ENCODE measurements at places on chromosomes 13 and 19.

- DNase-seq: no peak
Observed at GRCh38 chr13:73287831-73288230, 229.0 kb downstream of the KLF5 start.

GRCh38 chr13:19961924-19962323 lies 3.4 kb downstream of the ZMYM2 start:
- DNase-seq: no peak

DNA sequence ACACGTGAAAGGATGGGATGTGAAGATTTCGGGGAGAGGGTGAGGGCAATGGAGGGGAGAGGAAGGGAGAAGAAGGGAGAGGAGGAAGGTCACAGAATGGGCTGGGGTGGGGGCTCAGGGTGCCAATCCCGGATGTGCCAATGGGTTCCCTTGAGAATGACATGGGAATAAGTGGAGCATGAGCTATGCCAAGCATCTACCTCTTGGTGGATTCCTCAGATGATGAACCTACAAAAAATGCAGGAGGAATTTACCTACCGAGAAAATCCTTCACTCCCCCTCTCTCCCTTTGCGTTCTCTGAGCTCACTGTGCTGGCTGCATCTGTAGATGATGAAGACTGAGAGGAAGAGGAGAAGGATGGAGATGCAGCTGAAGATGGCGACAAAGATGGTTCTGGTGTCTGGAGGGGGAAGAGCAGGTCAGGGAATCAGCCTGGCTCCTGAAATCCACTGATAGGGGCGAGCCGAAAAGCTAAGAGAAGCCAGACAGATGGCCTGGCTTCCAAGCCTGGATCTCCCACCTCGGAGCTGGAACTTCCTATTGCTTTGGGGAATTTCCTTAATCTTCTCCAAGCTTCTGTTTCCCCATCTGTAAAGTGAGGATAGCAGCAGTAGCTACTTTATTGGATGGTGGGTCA lies 21.6 kb downstream of the VSTM1 start:
- no peak for DNase-seq

DNA sequence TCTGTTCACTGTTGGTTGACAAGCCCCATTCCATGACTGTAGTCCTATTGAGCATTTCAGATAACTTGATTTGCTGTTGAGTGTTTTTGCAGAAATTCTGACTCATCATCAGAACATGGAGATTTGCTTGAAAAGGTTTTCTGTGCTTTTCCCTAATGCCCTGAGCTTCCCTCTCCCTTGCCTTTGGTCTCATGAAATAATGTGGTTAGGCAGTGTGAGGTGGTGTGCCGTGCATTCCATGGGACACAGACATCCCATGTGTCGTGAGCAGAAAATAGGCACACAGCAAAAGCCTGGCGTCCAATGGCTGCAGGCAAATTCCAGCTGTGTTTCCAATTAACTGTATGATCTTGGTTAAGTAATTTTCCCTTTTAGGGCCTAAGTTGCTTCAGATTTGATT lies 197.4 kb downstream of the DLEU7 start:
- DNase-seq: no peak

DNA sequence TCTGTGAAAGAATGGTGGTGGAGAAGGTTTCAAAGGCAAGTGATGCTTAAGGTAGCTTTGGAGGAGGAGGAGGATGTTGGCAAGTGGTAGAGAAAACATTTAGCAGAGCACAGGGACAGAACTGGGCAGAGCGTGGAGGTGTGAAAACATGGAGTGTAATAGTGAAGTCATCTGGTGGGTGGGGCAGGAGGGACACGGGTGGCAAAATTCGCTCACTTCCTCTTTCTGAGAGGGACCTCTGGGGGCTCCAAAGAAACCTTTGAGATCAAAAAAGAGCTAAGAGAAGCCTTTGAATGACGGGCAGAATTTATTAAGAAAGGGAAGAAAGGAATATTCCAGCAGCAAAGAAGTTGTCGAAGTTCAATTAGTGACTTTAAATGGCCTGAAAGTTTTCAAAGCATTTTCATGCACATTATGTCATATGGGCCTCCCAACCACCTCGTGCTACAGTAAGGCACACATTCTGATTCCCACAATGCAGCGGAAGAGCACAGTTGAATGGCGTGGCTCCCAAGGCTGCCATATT lies 82.8 kb downstream of the STARD13 start:
- no peak for DNase-seq

GRCh38 chr13:74892096-74892495 lies 589.9 kb downstream of the TBC1D4 start:
- DNase-seq: no peak

DNA sequence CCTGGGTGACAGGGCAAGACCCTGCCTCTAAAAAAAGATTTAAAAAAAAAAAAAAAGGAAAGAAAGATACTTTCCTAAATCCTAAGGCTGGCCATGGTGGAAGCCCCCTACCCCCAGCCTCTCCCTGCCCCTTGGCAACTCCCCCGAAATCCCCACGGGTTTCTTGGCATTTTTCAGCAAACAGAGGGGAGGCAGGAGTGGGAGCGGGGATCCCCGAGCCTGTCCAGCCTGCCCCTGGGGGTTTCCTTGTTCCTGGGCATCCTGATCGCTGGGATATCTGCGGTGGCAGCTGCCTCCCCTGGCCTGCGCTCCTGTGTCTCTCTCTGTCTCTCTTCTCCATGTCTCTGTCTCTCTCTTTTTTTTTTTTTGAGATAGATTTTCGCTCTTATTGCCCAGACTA lies 3.4 kb upstream of the EBI3 start:
- no peak for DNase-seq

GRCh38 chr19:10820173-10820572 lies 15.8 kb downstream of the TMED1 start:
- DNase-seq: no peak

DNA sequence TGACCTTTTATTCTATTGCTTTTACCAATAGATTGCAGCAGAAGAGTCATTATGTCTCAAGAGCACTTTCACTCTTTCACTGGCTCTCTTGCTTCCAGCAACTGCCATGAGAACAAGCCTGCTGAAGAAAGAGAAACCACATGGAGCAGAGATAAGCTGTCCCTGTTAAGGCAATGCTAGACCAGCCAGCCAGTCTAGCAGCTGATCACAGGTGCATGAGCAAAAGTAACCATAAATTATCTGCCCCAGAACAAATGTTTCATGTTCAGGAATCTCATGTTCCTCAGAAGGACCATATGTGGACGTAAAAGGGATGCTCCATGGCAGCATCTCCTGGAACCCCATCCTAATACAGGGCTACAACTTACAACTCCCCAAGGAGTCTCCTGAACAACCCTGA lies 20.4 kb upstream of the DCLK1 start:
- no peak for DNase-seq

- DNase-seq: peak; percentile 94
Observed at GRCh38 chr19:8342684-8343482, at the start of gene KANK3. KANK3 (minus strand) TSS chr19:8343262; CDS start chr19:8337828, 5,434 bp downstream.

- no peak for DNase-seq
Observed at GRCh38 chr19:1238369-1239303, 831 bp upstream of the CBARP start.

DNA sequence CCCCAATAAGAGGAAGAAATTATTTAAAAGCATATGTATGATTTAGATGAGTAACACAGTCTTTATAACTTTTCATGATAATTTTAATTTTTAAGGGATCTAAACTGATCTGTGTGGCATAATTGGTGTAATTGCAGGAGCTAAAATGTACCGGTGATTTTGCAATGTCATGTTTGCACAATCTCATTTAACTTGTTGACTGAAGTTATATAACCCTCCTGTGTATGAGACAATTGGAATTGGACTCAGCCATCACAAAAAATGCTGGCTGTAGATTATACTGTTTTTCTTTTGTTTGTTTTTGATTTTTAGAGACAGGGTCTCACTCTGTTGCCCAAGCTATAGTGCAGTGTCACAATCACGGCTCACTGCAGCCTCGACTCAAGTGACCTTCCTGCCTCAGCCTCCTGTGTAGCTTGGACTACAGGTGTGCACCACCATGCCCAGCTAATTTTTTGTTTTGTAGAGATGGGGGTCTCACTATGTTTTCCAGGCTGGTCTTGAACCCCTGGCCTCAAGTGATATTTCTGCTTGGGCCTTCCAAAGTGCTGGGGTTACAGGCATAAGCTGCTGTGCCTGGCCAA lies 26.1 kb downstream of the FGF9 start:
- DNase-seq: no peak

GRCh38 chr19:5360003-5360780 lies 19.6 kb upstream of the PTPRS start:
- no peak for DNase-seq

- no peak for DNase-seq
Observed at GRCh38 chr19:10643172-10643967, 10.8 kb upstream of the ILF3 start.

- no peak for DNase-seq
Observed at GRCh38 chr13:100597253-100597652, 8.7 kb upstream of the GGACT start.

DNA sequence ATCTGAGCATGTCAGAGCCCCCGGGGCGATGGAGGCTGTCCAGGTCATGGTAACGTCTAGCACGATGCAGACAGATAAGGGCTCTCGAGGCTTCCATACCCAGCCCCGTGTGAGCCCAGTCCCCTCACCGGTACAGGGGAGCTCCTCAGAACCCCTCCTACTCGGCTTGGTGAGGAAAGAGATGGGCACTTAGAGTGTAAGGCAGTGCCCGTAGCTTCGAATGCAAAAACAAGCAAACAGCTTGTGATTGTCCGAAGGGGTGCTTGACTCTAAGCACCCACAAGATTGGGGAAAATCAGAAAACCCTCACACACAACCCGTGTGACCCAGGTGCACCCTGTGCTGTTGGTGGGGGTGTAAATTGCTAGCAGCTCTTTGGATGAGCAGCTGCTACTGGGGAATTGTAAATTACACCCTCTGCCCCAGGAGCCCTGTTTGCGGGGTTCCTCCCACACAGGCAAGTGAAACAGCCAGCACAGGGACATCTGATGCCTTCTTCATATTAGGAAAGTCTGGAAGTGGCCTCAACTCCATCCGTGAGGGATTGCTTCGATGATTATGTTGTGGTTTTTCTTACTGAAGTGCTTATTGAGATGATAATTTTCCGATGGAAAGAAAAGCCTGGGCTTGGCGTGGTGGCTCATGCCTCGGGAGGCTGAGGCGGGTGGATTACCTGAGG lies 918 bp upstream of the PSPN start:
- DNase-seq: no peak

- DNase-seq: peak; percentile 85
Observed at GRCh38 chr19:29672933-29673336, 7.7 kb downstream of the PLEKHF1 start.

DNA sequence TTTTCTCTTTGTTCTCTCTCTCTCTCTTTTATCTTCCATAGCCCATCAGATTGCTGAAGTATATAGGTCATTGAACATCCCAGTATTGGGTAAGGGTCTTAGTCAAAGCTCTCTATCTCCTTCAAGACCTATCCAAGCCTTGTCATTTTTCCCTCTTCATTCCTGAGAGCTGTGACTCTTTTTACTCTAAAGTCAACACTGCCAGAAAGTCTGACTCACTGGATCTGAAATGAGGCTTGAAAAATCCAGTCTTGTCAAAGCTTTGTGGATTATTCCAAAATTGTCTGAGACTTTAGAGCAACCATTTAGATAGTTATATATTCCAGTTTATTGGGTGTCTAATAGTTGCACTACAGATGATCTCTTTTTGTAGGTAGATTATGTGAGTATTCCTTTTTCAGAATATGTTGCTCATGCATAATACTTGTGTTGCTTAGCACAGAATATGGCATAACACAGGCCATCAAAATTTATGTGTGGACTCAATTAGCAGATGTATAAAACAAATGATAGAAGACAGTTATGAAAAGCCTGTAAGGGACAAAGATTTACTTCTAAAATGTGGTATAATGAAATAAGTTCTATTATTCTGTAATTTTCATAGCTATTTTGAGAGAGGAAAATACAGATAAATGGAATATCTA lies 389.3 kb upstream of the PCDH9 start:
- no peak for DNase-seq

- DNase-seq: no peak
Observed at GRCh38 chr13:112242777-112243176, 133.4 kb upstream of the SPACA7 start.

GRCh38 chr13:96090240-96091101 lies 564 bp downstream of the HS6ST3 start:
- DNase-seq: no peak

DNA sequence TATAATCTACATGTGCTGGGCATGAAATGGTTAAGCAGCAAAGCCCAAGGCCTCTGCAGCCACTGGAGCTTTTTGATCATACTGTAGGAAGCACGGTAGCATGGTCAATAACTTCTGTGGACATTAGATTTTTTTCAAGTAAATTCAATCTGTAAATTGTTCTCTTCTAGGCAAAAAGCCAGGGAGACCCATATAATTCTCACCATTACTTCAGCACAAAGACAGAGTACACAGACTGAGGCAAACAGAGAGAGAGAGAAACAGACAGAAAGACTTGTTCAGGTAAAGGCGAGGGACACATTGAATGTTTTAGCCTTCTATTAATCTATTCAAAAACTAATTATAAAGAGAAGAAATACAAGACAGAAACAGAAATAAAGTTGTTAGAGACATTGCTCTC lies 349.4 kb downstream of the RFC3 start:
- no peak for DNase-seq

DNA sequence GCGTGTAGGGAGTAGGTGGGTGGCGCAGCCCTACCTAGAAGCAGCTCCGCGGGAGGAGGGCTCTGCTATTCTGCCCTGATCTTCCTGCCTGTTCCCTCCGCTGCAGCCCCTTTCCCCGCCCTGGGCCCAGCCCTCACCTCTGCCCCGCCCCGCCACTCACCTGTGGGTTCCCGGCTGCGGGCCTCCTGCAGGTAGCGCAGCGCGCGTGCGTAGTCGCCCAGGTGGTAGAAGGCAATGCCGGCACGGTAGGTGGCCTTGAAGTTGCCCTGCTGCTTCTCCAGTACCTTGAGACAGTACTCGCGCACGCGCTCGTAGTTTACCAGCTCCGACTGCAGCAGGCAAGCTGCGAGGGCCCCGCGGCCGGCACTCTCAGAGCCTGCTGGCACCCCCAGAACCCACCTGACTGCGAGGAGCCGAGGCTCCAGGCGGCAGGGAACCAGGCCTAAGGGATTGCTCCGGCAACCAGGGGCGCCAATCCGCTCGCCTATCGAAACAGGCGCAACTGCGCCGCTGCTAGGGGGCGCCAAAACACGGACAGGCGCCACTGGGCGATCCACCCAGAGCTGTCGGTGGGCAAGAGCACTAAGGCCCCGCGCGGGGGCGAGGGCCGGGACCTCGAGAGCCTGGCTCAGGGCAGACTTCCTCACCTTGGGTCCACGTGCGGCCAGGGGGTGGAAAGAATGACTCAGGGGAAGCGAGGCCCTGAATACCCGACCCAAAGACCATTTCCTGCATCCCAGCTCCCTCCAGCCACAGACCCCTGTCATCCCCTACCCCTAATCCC lies 965 bp downstream of the TTC9B start:
- no peak for DNase-seq

DNA sequence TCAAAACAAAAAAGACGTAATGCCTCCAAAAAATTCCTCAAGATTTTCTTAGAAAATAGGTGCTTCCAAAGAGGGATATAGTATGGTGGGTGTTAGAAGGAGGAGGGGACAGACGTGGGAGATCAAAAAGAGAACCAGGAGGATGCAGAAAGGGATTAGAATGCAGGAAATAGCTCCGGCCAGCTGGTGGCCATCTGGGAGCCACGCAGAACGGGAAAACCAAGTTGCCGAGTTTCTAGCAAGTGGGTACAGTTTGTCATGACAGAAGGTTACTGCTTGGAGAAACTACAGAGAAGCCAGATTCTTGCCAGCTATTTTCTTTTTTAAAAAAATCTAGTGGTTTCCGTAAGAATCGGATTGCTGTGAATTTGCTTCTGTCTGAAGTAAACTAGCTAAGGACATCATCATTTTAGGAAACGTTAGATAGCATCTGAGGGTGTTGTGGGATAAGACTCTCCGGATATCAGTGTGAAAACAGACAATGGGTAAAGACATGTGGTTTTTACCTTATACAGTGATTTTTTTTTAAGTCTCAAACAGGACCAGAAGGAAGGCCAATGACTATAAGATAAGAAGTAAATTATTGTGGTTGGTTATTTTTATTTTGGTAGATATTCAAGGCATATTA lies 104.9 kb downstream of the HSPH1 start:
- DNase-seq: no peak
